ENCODE measurements at places on chromosomes 2 and 18.

- no peak for DNase-seq
Observed at GRCh38 chr18:50190236-50190635, 4.7 kb downstream of the MYO5B start.

- DNase-seq = no peak
Observed at GRCh38 chr2:34308140-34308539, 709.0 kb upstream of the FAM98A start.

- DNase-seq = peak; percentile 61
Observed at GRCh38 chr2:237122214-237122666, 36.6 kb downstream of the COPS8 start.

GRCh38 chr2:58664523-58665151, 423.5 kb upstream of the FANCL start:
- no peak for DNase-seq

DNA sequence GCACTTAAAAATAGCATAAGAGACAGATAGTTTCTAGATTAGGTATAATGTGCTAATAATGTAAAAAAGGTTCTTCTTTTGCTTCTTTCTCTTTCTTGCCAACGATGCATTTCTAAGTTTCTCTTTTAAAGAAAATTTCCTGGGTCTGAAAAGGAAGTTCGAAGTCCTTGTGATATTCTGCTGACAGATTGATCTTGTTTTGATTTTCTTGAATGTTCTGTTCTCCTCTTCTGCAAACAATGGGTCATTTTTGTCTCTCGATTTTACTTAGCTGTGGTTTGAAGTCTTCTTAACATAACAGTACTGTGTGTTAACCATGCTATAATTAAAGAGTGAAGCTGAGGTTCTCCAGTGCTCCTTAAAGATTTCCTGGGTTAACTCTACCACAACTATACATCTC, 61.1 kb upstream of the ACYP2 start:
- no peak for DNase-seq

GRCh38 chr2:86794861-86795260, 4.1 kb upstream of the CD8A start:
- DNase-seq = no peak

- DNase-seq = no peak
Observed at GRCh38 chr2:41998186-41999127, 49.4 kb upstream of the PKDCC start.

DNA sequence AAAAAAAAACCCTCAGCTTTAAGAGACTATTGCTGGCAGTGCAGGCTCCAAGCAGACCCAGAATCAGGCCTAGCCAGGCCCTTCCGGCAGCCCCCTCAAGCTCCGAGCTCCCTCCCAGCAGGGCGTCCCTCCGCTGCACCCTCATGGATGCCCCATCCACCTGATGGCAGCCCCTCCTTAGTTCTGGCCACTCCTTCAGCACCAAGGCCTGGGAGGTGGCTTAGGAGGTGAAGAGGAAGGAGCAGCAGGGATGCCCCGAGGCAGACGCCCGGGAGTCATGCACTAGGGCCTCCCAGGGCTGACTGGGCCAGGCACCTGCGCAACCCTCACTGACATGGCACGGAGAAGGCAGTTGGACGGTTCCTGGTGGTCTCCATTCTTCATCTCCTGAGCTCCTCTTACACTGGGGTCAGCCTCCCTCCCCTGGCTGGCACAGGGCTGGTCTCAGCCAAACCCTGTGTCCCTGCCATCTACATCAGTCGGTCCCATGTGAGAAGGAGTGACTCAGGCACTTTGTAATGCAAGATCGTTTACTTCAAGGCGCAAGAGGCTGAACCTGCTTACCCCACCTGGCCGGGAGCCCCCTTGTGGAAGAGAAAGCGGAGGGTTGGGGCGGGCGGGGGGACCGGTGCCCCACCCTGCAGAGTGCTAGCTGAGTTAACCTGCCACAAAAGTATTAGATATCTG, 53.5 kb upstream of the ID2 start:
- no peak for DNase-seq

GRCh38 chr2:159279700-159280099, 6.8 kb downstream of the WDSUB1 start:
- DNase-seq = no peak

- DNase-seq = no peak
Observed at GRCh38 chr2:86274918-86275275, 62.5 kb downstream of the REEP1 start.

Data from stimulated activated CD4-positive, alpha-beta T cell treated with anti-CD3 and anti-CD28 coated beads, Interleukin-4, amount 100 ng/mL, for 48 hours (primary cell).